ENCODE measurements at places on chromosomes 6 and 20. TPM values are rescaled to one million over a fixed set of nuclear protein-coding genes. Genes with fewer than 3 reads are reported as not detected.

- peak; percentile 82 for DNase-seq
Measured at GRCh38 chr6:33419580-33420490, at the start of gene SYNGAP1. Gene SYNGAP1, plus strand, starts transcription at chr6:33420065. Its CDS starts 200 bp downstream, at chr6:33420265.

- no peak for DNase-seq
Measured at GRCh38 chr6:150420926-150421325, 52.1 kb downstream of the IYD start.

DNA sequence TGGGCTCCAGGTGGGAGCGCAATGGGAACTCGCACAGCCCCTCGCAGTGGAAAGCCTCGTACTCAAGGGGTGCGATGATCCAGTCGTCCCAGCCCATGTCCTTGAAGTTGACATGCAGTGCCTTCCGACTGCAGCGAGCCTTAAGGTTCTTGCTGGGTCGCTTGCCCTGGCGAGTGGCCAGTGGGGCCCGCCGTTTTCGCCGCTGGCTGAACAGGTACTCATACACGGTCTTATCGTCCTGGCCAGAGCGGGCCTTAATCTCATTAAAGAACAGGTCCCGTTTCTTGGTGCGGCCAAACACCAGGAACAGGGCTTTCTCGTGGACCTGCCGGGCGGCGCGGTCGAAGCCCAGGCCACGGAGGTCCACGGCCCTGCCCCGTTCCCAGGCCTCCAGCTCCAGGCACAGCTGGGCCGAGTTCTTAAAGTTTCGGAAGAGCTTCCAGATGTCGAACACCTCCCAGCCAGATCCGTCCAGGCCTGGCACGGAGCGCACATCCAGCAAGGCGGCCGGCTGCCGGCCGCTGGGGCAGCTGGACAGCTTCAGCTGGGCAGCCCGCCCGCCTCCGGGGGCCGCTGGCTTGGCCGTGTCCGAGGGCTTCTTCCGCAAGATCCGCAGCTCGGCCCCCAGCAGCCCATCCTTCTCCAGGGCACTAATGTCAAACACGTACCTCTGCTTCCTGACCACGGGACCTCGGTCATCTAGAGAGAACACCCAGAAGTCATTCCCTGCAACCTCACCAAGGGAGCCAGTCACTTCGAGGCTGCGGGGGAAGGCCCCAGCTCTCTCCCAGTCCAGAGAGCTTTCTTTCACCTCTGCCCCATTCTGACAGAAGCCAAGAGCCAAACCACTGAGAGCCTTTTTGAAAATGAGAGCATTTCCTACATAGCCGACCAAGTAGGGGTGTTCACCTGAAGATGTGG is 3.7 kb downstream of the GDF5 start:
- DNase-seq: peak; percentile 81

RAB32 gene
- total RNA-seq: 7.6 TPM

PAK5 gene
- total RNA-seq: not detected

DNA sequence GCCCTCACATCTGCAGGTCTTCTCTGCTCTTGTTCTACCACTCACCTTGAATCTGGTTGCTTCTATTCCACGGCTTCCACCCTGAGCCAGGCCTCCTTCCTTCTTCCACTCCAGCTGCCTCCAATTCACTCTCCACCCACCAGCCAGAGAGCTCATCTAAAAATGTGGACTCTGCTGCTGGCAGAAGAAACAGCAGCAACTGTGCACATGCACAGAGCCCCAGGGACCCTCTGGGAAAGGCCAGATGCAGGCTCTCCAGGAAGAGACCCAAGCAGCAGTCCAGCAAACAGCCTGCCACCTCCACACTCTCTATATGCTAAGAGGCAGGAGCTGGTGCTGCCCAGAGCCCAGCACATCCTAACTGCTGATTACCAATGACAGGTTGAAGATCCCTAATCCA is 162.6 kb upstream of the TOP1 start:
- DNase-seq: no peak

GRCh38 chr20:48626226-48626937 is 201.4 kb downstream of the PREX1 start:
- no peak for DNase-seq

- no peak for DNase-seq
Measured at GRCh38 chr6:71034563-71035345, 77.9 kb upstream of the B3GAT2 start.

GRCh38 chr6:1498491-1499113 is 109.2 kb downstream of the FOXF2 start:
- DNase-seq: no peak

GRCh38 chr6:43979525-43979924 is 147.7 kb downstream of the MRPL14 start:
- no peak for DNase-seq

DNA sequence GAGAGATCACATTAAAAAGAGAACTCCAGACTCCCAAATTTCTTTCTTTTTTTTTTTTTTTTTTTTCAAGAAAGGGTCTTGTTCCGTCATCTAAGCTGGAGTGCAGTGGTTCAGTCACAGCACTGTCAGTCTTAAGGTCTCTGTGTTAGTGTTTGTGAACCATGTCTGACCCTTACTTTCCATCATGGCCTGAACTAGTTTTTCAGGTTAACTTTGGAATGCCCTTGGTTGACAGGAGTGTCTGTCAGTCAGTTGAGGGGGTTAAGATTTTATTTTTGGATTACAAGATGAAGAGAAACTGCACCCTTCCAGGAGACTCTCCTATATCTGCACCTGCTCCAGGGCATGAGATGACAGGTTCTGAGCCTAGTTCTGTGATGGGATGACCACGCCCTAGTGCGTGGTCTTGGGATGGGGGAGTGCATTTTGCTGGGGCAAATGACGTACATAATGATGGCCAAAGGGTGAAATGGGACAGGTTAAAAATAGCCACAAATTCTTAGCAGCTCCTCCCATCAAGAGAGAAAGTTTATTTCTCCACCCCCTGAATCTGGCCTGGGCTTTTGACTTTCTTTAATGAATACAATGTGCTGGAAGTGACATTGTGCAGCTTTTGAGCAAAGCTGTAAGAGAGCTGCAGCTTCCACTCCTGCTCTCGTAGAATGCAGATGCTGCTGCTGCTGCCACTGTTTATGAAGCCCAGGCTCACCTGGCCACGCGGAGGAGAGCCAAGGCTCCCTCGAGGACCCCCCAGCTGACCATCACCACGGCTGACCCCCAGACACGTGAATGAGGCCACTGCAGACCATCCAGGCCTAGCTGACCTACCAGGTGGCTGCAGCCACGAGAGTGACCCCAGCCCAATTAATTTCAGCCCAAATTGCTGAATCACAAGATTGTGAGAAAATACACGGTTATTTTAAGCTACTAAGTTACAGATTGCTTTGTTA is 29.7 kb upstream of the FAM50B start:
- DNase-seq: no peak

DNA sequence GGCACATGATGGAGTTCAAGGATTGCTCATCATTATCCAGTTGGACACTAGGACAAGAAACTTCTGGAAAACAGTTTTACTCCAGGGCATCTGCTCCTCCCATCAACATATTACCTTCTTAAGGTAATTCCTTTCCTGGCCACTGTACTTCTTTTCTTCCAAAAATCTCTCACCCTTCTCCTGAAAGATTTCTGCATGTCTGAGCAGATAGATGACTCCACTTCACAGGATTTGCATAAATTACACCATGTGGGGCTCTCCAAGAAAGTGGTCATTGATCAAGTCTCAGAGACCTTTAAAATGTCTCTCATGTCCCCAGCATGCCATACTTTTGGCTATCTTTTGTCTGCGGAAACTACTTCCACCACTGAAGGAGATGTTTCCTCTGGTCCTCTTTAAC is 103.2 kb upstream of the TNFAIP3 start:
- DNase-seq: no peak

DNA sequence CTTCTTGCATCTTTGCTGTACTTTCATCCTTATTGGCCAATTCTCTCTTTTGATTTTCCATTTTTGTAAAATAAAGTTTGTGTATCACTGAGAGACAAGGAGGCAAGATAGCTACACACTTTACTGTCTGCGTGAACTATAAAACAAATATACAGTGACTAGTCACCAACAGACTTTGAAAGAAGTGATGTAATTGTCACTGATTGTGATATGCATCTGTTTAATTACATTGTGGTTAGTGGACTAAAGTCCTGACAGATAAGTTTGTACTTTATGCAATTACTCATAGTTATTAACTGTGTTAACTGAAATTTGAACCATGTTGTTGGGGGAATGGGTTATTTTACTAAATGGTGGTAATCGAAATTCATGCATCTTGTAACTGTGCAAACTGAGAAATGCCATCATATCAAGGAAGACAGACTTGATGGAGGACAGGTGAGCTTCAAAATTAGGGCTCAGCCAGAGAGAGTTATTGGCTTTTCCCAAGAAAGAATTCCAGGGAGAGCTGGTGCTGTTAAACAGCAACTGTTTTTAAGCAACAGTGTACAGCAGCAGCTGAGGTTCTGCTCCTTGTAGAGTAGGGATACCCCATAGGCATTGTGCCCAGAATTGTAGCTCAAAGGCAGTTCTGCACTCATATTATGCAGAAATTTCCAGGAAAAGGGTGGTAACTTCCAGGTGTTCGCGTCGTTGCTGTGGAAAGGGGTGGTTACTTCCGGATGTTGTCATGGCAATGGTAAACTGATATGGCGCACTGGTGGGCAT is 62.9 kb downstream of the EFHC1 start:
- no peak for DNase-seq

GRCh38 chr6:22095836-22096235 is 201.0 kb downstream of the PRL start:
- no peak for DNase-seq

DNA sequence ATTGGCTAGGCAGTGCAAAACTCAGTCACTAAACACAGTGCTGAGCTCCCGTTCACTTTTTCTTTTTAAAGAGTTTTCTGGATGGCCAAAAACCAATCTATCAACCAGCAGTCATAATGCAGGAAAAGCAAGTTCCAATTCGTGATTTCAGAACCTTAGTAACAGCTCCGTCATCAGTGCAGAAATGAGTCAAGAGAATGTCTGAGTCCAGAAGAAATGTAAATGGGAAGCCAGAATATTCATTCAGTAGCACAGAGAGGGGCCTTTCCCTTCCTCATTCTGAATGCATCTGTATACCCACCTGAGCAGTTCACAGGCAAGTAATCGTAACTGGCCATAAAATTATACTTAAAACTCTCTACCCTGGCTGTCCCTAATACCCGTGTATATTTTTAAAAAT is 20.4 kb downstream of the HUS1B start:
- DNase-seq: no peak

FAM83C gene
- total RNA-seq: not detected

LYRM4 gene
- 23.3 TPM for total RNA-seq

GRCh38 chr20:53910351-53911002 is 159.9 kb downstream of the BCAS1 start:
- DNase-seq: no peak

ULBP1 gene
- total RNA-seq: 0.30 TPM

- peak; percentile 78 for DNase-seq
Measured at GRCh38 chr6:10801224-10801848, 37.0 kb downstream of the MAK start.

DNA sequence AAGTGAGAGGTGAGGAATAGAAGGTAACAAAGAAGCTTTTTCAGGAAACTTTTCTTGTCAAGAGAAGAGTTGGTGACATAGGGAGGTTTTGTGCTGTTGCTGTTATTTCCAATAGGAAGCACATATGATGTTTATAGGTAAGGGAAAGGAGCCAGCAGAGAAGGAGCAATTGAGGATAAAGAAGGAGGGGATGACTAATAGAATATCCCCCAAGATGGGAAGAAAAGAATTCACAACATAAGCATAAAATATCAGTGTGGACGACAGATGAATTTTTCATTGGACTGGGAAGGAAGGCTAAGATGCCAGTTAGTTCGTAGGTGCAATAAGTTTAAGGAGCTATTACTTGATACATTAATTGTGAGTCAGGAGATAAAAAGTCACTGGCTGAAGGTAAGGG is 8.5 kb upstream of the BEND6 start:
- no peak for DNase-seq

PRDM13 gene
- total RNA-seq: not detected

DNA sequence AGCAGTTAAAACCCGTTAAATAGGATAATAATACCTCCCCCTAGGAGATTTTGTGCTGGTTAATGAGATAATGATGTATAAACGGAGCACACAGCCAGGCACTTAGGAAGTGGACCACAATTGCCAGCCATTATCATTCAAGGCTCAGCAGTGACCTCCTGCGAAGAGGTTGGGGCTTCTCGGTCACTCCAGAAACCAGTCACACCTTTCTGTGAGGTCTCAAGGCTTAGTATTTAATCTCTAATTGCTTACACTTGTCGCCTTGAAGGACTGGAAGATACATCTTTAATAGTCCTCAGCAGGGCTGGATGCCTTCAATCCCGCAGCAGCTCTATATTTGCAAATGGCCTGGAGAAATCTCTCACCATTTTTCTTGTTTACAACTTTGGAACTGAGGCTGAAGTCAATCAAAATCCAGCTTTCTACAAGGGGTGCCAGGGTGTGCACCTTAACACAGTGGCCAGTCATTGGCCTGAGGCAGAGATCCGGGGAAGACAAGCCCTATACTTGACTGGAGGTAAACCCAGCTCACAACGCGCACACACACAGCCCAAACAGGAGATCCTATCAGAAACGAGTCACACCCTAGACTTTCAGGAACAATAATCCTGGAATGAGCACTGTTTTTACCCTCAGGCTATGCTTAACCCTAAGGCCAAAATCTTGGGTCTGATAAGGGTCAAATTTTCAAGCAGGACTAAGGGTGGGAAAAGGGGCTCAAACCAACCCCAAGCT is 1.2 kb downstream of the POU5F1 start:
- DNase-seq: no peak

MUC22 gene
- 0.14 TPM for total RNA-seq

All from Right ventricle myocardium inferior (tissue), 1 donor.